ENCODE measurements at places on chromosomes 4 and X.

- no peak for DNase-seq
Measured at GRCh38 chrX:110108381-110108821, 105.5 kb downstream of the TMEM164 start.

DNA sequence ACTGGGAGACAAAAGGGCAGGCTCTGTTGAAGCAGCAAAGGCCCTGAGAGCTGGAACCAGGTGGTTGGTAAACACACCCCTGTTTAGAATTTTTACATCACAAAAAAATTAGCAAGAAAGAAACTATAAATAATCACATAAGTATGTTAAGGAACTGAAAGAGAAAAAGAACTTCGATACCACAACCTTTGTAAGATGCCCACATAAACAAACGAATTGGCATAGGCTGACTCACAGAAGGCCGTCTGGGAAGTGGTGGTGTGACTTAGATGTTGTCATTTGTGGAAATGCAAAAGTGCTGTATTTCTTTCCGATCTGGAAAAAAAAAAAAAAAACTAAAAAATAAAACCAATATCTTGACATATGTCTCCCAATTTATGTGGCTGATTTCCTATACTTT lies 235.1 kb downstream of the USP46 start:
- DNase-seq: no peak

GRCh38 chrX:41518127-41518840 lies 71.1 kb downstream of the NYX start:
- peak; percentile 7 for DNase-seq

DNA sequence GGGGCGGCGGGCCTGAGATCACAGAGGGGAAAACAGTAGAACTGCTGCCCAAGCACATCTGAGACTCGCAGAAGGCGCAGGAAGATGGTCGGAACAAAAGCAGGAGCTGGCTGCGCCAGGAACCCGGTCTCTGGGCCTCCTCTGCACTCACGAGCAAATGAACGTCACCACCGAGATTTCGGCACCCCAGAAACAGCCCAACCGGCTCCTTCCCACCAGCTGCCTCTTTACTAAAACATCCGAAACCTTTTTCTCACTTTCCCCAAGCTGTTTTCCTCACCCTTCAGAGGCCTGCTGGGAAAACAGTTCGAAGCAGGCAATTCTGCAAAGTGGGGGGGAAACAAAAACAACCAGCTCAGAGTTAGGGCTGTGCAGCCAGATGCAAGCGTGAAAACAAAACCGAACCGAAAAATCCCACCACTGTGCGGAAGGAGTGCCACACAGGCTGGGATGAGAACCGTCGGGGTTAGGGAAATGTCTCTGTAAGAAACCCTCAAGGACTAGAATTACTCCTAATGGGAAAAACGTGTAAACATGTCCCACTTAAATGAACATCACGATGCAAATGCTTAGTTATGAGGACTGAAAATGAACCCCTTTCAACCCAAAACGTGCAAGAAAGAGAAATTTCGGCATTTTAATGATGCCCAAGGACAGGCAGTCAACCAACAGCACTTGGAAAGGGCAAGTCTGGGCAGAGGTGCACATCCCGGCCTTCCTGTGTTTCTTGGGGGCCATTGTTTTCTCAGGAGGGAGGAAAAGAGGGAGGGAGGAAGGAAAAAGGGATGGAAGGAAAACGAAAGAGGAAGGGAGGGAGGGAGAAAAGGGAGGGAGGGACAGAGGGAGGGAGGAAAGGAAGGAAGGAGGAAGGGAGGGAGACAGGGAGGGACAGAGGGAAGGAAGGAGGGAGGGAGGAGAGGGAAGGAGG lies 15.8 kb downstream of the DHRSX start:
- no peak for DNase-seq

- no peak for DNase-seq
Measured at GRCh38 chr4:86283371-86283770, 76.5 kb downstream of the MAPK10 start.
